ENCODE measurements at places on chromosomes 12 and 14. TPM values are rescaled to one million over a fixed set of nuclear protein-coding genes. Genes with fewer than 3 reads are reported as not detected.

- no peak for DNase-seq
Measured at GRCh38 chr14:95834496-95834895, 42.1 kb upstream of the TUNAR start.

GRCh38 chr12:12474471-12474928, 88.2 kb downstream of the DUSP16 start:
- no peak for DNase-seq

OASL gene
- polyA plus RNA-seq = 7.7 TPM

DNA sequence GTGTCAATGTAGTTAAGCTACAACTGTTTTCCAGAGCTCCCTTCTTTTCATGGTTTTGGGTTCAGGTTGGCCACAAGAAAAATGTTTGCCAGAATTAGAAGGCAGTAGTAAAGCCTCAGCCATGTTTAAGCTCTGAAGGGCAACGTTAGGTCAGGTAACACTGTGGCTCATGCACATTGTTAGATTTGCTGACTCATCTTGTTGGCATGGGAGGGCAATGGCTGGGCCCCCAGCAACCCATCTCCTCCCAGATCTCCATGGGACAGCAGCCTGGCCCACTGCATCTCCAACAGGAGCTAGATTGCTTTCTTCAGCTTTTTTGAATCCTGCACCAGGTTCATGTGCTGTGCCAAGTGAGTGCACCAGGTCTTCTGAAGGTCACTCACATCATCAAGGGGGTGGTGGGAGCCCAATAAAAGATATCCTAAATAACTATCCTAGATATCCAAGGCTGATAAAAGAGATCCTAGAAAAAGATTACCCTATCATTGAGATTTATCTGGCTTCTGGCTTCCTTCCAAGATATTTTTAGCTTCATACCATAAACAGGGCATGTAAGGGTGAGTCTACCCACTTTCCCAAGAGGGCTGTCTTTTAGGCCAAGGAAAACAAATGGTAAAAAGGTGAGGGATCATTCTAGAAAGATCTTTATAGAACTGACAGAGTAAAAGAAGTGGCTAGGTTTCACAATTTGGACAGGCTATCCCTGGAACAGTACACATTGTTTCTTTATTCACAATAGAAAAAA, 28.9 kb downstream of the PTGER2 start:
- no peak for DNase-seq

DNA sequence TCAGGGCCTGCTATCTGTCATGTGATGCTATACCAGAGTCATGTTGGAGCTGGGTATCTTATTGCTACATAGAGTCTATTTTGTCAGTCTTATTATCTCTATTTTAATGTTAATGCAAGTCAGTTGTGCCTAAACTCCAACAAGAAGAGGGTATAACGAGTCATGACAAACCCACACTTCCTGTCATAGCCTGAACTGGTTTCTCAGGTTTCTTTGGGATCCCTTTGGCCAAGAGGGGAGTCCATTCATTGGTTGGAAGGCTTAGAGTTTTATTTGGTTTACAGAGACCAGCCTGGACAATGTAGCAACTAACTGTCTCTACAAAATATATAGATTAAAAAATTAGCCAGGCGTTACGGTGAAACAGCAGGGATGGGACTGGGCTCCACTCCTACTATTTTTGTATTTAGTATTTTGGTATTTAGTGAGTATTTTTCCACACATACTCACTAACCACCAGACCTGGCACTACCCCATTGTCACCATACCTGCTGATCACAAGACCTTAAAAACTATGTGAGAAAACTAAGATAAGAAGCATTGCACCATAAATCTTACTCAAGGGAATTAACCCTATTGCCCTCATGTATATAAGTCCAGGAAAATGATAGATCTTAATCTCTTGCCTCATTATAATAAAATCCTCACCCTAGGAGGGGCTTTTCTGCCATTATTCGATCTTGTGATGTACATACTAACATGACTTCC, 387.5 kb downstream of the IPO8 start:
- no peak for DNase-seq

HOXC12 gene
- polyA plus RNA-seq = not detected

DDX51 gene
- 6.3 TPM for polyA plus RNA-seq

DNA sequence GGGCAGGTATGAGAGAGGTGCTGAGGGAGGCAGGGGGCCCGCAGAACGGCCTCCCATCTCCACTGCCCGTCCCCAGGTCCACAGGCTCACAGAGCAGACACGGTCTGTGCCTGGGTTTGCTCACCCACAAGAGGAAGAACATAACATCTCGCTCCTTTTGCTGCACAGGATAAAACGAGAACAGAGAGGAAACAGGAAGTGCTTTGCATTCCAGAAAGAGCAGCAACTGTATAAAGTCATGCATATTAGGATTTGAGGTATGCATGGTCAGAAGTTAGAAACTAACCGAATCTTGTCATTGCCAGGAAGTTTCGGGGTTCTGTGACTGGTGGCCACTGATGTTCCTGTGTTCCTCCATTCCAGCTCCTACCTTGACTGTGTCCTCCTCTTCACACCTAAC, 25.0 kb downstream of the NTF3 start:
- DNase-seq = no peak

- DNase-seq = no peak
Measured at GRCh38 chr12:84492351-84492883, 420.2 kb downstream of the SLC6A15 start.

DNA sequence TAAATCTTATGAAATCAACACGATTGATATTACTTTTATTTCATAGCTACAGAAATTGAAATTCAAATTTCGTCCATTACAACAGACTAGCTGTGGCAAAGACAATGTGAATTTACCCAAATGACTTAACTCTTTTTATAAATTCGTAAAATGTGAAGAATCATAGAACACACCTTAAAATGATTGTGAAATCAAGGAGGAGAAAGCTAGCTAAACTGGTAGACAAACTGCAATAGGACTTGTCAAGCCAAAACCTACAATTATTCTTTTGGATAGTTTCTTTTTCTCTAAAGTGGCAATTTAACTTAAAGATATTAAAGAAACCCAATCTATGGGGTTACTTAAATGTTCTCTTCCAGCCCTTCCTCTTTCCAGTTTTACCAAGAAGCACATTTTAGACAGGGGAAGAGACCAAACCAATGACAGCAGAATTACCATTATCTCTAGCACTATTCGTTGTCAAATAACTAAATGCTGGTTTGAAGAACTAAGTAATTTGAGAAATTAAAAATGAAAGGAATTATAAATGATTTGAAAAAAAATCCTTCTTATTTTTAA, 807 bp upstream of the SLC16A7 start:
- no peak for DNase-seq

DNA sequence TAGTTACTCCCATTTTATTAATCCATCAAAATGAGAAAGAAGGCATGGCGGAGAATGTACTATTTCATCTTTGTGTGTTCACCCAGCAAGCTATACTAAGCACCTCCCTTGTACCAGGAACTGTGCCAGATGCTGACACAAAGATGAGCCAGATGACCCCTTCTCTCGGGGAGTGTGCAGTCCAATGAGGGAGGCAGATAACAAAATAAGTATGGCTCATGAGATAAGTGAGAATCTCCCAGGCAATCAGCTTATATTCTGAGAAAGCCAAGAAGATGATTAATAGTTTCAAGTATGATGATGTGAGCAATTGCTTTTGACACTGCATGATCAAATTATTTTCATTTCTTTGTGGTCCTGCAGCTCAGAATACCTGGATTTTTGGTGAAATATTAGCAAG, 1.3 kb upstream of the TMEM233 start:
- DNase-seq = no peak

DNA sequence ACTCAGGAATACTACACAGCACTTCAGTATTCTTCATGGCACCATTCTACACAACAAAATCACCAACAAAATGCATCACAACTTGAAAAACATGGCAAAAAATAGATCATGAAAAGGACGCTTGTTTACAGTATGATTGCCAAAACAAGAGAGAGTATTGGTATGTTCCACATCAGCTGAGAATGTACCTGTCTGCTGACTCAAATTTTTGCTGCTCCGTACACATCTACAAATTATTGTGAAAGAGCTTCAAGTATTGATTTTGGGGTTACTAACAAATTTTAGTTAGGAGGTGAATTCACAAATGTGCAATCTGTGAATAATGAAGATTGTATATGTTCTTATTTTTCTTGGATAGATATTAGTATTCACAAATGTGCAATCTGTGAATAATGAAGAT, 105.4 kb downstream of the GPHN start:
- no peak for DNase-seq

SLC7A8 gene
- not detected for polyA plus RNA-seq

- no peak for DNase-seq
Measured at GRCh38 chr14:20440882-20441281, 4.9 kb upstream of the KLHL33 start.

DNA sequence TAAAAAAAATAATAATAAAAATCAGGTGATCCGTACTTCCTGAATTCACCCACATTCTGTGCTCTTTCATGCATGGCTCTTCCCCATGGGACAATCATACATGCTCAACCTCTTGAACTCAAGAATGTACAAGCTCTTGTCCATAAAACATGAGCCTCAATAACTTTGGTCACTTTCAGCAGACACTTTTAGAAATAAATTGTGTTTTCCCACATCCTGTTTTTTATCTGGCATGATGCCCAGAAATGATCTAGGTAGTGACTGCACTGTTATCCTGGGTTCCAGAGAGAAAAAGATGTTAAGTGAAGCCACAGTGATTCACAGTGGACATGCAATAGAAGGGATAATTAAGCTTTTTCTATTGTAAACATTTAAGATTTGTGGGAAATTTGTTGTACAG, 537.6 kb upstream of the TMEM132C start:
- DNase-seq = no peak

- DNase-seq = no peak
Measured at GRCh38 chr12:14951851-14952250, 9.6 kb downstream of the ARHGDIB start.

DNA sequence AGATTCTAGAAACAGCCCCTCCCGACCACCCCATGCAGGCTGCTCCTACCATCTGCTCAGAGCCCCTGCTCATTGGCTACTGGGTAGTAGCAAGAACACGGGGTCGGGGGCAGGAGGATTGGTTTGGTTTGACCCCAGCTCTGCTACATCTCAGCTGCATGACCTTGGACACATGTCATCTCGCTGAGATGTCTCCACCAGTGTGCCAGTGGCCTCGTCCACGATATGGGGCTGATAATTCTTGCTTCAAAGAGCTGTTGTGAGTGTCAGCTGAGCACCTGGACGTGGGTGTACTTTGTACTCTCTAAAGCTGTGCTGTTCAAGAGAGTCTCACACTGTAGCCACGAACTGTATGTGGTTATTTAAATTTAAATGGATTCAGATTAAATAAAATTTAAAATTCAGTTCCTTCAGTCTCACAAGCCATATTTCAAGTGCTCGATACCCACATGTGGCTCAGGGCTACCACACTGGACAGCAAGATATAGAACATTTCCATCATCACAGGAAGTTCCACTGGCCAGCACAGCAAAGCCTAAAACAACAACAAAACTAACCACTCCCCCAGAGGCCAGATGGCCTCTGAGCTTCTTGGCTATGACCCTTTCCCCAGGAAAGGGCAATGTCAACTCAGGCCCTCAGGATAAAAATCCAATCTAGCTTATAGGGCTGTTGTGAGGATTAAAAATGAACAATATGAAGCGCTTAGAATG, 18.6 kb downstream of the LTBP2 start:
- no peak for DNase-seq

C3AR1 gene
- 20.2 TPM for polyA plus RNA-seq

DNA sequence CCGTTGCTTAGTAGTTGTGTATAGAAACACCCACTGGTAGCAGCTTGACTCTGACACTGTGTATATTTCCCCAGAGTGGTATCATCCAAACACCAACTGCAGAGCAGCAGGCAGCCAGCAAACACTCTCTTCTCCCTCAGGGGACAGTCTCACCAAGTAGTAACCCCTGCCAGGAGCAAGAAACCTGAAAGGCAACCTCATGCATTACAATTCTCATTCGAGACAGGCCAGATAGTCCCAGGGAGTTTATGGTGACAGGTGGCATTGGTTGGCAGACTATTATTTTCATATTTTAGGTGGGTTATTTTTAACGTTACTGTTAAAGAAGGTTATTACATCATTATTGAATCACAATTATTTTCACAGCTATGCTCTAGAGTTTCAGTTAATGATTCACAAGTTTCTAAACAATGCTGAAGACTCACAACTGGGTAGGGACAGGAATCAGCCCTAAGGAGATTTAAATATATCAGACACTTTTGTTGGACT, 222.8 kb downstream of the EGLN3 start:
- no peak for DNase-seq

DNA sequence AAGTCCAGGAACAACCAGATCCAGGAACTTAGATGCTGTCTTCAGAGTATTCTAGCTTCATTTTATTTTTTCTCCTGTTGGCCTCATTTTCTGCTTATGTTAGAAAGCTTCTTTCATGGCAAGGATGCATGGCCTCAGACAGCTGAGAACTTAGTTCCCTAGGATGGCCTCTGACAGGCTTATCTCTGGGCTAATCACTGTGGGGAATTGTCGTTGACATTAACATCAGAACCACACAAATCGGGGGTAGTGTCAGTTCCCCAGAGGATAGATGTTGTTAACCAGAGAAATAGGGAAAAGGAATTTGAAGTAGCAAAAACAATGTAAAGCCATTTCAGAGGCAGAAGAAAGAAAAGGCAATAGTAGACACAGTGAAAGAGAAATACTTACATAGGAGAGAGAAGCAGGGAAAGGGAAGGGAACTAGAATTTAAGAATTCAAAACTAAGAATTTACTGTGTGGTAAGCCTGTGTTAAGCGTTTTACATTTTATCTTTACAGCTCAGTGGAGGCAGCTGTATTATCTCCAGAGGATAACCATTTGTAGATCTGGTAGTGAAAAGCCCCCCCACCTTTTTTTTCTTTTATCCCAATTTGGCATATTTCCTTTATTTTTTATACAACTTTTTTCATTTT, 21.8 kb downstream of the FUT8 start:
- DNase-seq = no peak

GRCh38 chr14:102516531-102517391, 7.2 kb upstream of the ANKRD9 start:
- peak; percentile 64 for DNase-seq

ANKRD33 gene
- polyA plus RNA-seq = not detected

DNA sequence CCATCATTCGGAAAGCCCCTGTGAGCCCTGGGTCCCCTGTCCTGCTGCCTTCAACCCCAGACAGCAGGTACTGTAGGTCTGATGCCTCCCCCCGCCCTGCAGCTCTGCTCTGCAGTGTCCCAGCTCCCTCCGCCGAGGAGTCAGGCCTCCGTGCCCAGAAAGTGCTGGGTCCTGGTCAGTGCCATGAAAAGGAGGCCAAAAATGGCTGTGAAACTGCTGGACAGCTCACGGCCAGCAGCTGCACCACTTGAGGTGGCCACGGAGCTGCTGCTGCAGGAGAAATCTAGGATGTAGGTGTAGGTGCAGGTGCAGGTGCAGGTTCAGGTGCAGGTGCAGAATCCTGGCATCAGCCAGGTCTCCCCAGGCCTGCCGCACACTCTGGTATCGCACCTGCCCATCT, 196.1 kb downstream of the SLC15A4 start:
- DNase-seq = no peak

Measured in immature natural killer cell (primary cell).